ENCODE measurements at places on chromosomes 5 and 9.

GRCh38 chr5:911601-912000 lies 18.9 kb downstream of the TRIP13 start:
- DNase-seq = no peak

DNA sequence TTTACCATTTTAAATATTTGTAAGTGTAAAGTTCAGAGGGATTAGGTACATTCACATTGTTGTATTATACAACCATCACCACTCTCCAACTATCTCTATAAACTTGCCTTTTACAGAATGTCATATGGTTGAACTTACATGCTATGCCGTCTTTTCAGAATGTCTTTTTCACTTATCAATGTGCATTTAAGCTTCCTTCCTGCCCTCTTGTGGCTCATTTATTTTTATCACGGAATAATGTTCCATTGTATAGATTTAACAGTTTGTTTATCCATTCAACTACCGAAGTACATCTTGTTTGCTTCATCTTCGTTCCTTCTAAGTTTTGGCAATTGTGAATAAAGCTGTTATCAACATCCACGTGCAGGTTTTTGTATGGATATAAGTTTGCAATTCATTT lies 133.3 kb upstream of the C6 start:
- DNase-seq = no peak

DNA sequence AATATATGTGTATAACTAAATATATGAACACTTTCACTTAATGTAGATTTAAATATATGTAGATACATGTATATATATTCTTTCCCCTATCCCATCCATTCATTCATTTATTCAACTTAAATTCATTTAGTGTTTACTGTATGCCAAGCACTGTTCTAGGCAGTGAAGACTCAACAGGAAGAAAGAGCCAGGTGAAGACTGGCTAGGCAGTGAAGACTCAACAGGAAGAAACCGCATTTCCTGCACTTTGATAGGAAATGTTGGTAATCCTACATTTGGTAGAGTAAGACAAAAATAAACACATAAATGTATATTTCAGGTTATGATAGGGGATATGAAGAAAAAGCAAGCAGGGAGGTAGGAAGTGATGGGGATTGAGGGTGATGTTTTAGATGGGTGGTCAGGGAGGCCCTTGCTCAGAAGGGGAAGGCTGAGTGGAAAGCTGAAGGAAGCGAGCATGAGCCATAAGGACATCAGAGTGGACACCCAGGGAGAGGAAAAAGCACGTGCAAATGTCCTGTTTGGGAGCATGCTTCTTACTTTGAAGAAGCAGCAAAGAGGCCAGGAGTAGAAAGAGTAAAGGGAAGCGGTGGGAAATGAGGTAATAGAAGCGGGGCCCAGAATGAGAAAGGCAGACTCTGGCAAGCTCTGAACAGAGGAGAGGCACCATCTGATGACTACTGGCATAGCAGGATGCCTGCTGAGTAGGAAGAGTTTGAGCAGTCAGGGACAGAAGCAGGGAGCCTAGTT lies 227.8 kb upstream of the MAP3K1 start:
- DNase-seq = no peak

- no peak for DNase-seq
These were observed 942 bp downstream of the DCANP1 start for GRCh38 chr5:135446206-135446605.

- DNase-seq = peak; percentile 18
These were observed 51.7 kb upstream of the SEMA6A start for GRCh38 chr5:116626272-116626723.

Measured in GM03348 (cell line).